ENCODE measurements at places on chromosomes 5 and 9.

- DNase-seq: no peak
Observed at GRCh38 chr5:124253203-124253810, 493.1 kb downstream of the ZNF608 start.

GRCh38 chr5:149062371-149063016, 368 bp downstream of the SH3TC2 start:
- no peak for DNase-seq

- DNase-seq: no peak
Observed at GRCh38 chr5:37807015-37807414, 32.8 kb downstream of the GDNF start.

- no peak for DNase-seq
Observed at GRCh38 chr5:109757490-109757889, 67.8 kb downstream of the MAN2A1 start.

GRCh38 chr9:79357194-79357593, 214.6 kb upstream of the TLE4 start:
- DNase-seq: no peak

DNA sequence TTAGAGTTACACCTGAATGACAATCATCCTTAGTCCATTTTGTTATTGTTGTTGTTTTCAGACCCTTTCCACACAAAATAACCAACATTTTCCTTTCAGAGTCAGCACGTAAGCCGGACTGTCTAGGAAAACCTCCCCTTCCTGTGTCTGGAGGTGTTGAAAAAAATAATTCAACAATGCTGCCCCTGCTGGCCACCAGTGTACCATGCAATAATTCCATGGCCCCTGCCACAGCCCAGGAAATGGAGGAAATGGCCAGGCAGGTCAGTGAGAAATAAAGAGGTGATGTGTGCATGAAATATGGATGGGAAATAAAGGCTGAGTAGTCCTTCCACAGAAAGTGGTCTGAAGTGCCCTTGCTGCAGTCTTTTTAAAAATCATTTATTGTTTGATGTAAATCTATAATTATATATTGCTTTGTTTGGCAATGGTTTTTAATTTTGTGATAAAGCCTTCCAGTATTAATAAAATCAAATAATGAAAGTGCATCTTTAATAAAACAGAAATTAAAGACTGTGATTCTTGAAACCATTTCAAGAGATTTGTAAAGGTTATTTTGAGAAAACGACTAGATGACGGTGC, 152.8 kb upstream of the PAPPA start:
- DNase-seq: no peak
